ENCODE measurements at places on chromosomes 6 and 20. TPM values are rescaled to one million over a fixed set of nuclear protein-coding genes. Genes with fewer than 3 reads are reported as not detected.

The BMP7 gene
- not detected for total RNA-seq

The TFAP2D gene
- not detected for total RNA-seq

The GSTA2 gene
- total RNA-seq: not detected

The ACSS2 gene
- total RNA-seq: 32.3 TPM

The MYH7B gene
- total RNA-seq: not detected
